ENCODE measurements at places on chromosomes 4 and X. TPM values are rescaled to one million over a fixed set of nuclear protein-coding genes. Genes with fewer than 3 reads are reported as not detected.

DNA sequence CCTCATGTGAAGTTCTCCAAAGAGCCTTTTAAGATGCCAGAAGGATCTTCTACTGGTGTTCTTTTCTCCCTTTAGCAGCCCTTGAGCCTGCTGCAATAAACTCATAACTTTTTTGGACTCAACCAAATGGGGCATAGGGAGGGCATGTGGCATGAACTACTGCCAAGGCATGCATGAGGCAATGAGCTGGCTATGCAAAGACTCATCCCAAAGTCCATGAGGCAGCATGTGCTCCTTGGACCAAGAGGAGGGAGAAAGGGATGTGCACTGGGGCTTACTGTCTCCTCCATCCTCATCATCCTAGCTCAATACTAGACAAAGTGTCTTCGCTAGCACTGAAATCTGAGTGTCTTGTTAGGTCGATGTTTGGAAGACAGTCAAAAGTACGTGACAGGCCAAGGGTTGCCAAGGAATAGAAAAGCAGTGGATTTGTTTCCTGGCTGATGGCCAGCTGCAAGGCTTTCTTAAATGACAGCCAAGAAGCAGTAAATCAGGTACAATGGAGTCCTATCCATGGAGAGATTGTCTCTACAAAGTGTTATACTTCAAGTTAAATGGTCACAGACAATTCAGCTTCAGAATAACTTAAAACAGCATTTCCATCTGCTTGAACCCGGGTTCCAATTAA lies 44.5 kb upstream of the ATXN3L start:
- no peaks in the 10 kb centered on the region for H3K4me1 ChIP-seq
- H3K4me3 ChIP-seq: no peak overlapping the region
- DNase-seq: no peak
- no peaks in the 10 kb centered on the region for H3K27me3 ChIP-seq
- no peaks in the 10 kb centered on the region for H3K36me3 ChIP-seq

The EFHC2 gene
- total RNA-seq: 5.4 TPM

DNA sequence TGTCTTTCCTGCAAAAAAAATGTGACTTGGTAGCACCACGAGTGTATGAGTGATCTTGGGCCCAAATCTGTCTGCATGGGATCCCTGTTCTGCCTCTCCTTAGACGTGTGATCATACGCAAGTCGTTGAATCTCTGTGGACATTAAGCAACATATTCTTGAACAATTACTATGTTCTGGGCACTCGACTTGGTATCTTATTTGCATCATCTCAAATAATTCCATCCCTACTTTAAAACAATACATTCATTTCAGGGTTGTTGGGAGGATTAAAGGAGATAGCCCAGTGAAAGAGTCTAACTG lies 145.4 kb upstream of the CPEB2 start:
- H3K27me3 ChIP-seq: no peaks in the 10 kb centered on the region
- H3K4me3 ChIP-seq: no peak overlapping the region
- H3K36me3 ChIP-seq: no peaks in the 10 kb centered on the region
- H3K27ac ChIP-seq: no peak overlapping the region

The TSPAN5 gene
- total RNA-seq: 1.8 TPM

GRCh38 chr4:69523385-69524132 lies 27.9 kb upstream of the UGT2B4 start:
- no peak overlapping the region for H3K4me3 ChIP-seq
- DNase-seq: no peak
- no peaks in the 10 kb centered on the region for H3K4me1 ChIP-seq
- peak overlapping the region; percentile 72 for H3K27ac ChIP-seq
- no peaks in the 10 kb centered on the region for H3K36me3 ChIP-seq

GRCh38 chrX:135981010-135981409 lies 4.2 kb upstream of the SLC9A6 start:
- H3K36me3 ChIP-seq: no peaks in the 10 kb centered on the region
- H3K4me3 ChIP-seq: no peak overlapping the region
- H3K27ac ChIP-seq: no peak overlapping the region
- no peaks in the 10 kb centered on the region for H3K4me1 ChIP-seq
